ENCODE measurements at places on chromosomes 13 and 19.

- ATAC-seq: no peak
These were observed 8.9 kb downstream of the PTGIR start for GRCh38 chr19:46615966-46616365.

- no peak for ATAC-seq
These were observed 84.0 kb downstream of the RGCC start for GRCh38 chr13:41541142-41541938.

- ATAC-seq: no peak
These were observed 68.2 kb downstream of the RASL11A start for GRCh38 chr13:27338816-27339215.

DNA sequence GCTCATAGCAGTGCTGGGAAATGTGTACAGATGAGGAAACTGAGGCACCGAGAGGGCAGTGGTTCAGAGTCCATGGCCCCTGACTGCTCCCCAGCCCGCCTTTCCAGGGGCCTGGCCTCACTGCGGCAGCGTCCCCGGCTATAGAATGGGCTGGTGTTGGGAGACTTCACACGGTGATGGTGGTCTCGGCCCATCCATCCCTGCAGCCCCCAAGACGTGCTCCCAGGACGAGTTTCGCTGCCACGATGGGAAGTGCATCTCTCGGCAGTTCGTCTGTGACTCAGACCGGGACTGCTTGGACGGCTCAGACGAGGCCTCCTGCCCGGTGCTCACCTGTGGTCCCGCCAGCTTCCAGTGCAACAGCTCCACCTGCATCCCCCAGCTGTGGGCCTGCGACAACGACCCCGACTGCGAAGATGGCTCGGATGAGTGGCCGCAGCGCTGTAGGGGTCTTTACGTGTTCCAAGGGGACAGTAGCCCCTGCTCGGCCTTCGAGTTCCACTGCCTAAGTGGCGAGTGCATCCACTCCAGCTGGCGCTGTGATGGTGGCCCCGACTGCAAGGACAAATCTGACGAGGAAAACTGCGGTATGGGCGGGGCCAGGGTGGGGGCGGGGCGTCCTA lies 15.9 kb downstream of the LDLR start:
- peak; percentile 5 for ATAC-seq
